ENCODE measurements at places on chromosomes 7 and 10.

GRCh38 chr7:85686401-85687181, 499.7 kb upstream of the SEMA3D start:
- H3K27ac ChIP-seq: no peak overlapping the region
- H3K36me3 ChIP-seq: no peaks in the 10 kb centered on the region
- peaks cover 4% of the 10 kb centered on the region for H3K4me1 ChIP-seq

GRCh38 chr7:104629408-104629807, 301.0 kb downstream of the LHFPL3 start:
- peak; percentile 43 for DNase-seq
- H3K4me1 ChIP-seq: no peaks in the 10 kb centered on the region
- H3K36me3 ChIP-seq: no peaks in the 10 kb centered on the region

GRCh38 chr10:73262105-73262730, 9.8 kb upstream of the MRPS16 start:
- H3K36me3 ChIP-seq: no peaks in the 10 kb centered on the region
- H3K4me1 ChIP-seq: peaks cover 15% of the 10 kb centered on the region
- DNase-seq: no peak
- H3K4me3 ChIP-seq: no peak overlapping the region

- H3K36me3 ChIP-seq: no peaks in the 10 kb centered on the region
- H3K4me3 ChIP-seq: no peak overlapping the region
- H3K27me3 ChIP-seq: no peaks in the 10 kb centered on the region
- DNase-seq: no peak
- H3K4me1 ChIP-seq: peaks cover 6% of the 10 kb centered on the region
Observed at GRCh38 chr10:11533328-11533781, 78.1 kb downstream of the USP6NL start.

Data from SK-N-SH (cell line).